ENCODE measurements at places on chromosomes 1 and 21. TPM values are rescaled to one million over a fixed set of nuclear protein-coding genes. Genes with fewer than 3 reads are reported as not detected.

The ROR1 gene
- 6.8 TPM for total RNA-seq

The RNF207 gene
- total RNA-seq: 18.4 TPM

The TAS1R1 gene
- total RNA-seq: not detected

The TAL1 gene
- total RNA-seq: 0.90 TPM

The SPTA1 gene
- total RNA-seq: not detected

The PFKL gene
- 300 TPM for total RNA-seq

The LYPLAL1 gene
- total RNA-seq: 23.0 TPM

The PRDM16 gene
- total RNA-seq: 6.1 TPM

The LCE2A gene
- not detected for total RNA-seq

The S100A7A gene
- not detected for total RNA-seq

The FAM229A gene
- 5.6 TPM for total RNA-seq

The CFHR2 gene
- not detected for total RNA-seq

The NR5A2 gene
- total RNA-seq: 65.9 TPM

The NBPF4 gene
- total RNA-seq: 0.37 TPM

The LMOD1 gene
- total RNA-seq: 7.6 TPM

The EPHA8 gene
- not detected for total RNA-seq

The CELA3A gene
- total RNA-seq: 0.56 TPM

The OR2G6 gene
- total RNA-seq: not detected

The CDCA8 gene
- total RNA-seq: 44.5 TPM

The LY9 gene
- total RNA-seq: 2.7 TPM

Data from colonic mucosa (tissue), 4 donors.